ENCODE measurements at places on chromosomes 12 and 14.

GRCh38 chr12:107374161-107374840 lies 281.0 kb upstream of the CRY1 start:
- no peak for DNase-seq

DNA sequence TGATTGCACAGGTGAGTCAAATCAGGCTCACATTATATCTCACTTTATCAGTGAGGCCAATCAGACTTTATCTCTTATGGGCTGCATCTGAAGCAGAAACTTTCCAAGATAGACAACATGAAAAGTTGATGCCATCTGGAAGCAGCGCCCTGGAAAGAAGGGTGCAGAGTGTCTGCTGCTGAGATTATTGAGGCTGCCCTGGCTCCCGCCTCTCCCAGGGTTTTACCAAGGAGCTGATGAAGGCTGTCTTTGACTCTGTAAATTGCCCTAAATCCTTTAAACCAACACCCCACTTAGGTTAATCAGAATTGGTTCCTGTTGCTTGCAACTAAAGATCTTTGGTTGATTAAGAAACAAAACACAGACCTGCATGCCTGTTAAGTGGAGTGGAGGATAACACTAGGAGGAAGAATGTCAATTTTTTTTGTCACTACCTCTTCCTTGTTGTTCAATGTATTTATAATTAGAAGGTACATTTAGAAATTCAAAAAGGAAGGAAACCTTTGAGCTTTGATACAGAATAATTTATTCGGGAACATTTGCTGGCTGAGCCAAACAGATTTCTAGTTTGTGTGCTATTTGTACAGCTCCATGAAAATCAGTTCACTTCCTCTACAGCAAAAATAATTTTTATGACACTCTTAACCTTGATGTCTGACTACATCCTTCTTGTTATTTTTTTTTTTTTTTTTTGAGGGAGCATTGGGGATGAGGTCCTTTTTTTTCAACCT lies 104.1 kb downstream of the VEZT start:
- DNase-seq: no peak

DNA sequence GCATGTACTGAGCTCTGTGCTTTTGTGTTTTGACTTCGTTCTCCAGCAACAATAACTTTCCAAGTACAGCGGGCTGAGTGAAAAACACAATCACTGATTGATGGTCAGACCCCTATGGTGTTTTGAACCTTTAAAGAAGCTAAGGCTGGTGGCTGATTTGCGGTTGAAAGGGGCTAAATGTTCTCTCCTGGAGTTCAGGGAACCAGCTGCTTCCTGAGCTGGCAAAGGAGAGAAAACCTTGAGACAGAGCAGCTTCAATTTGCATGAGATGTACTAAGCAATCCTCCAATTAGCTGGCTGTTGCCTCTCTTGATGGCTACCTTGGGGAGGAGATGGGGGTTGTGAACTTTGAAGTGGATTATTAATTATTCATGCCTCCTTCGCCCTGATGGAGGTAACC lies 546.7 kb upstream of the SEL1L start:
- no peak for DNase-seq

GRCh38 chr12:65496617-65497016 lies 218.1 kb downstream of the MSRB3 start:
- no peak for DNase-seq

DNA sequence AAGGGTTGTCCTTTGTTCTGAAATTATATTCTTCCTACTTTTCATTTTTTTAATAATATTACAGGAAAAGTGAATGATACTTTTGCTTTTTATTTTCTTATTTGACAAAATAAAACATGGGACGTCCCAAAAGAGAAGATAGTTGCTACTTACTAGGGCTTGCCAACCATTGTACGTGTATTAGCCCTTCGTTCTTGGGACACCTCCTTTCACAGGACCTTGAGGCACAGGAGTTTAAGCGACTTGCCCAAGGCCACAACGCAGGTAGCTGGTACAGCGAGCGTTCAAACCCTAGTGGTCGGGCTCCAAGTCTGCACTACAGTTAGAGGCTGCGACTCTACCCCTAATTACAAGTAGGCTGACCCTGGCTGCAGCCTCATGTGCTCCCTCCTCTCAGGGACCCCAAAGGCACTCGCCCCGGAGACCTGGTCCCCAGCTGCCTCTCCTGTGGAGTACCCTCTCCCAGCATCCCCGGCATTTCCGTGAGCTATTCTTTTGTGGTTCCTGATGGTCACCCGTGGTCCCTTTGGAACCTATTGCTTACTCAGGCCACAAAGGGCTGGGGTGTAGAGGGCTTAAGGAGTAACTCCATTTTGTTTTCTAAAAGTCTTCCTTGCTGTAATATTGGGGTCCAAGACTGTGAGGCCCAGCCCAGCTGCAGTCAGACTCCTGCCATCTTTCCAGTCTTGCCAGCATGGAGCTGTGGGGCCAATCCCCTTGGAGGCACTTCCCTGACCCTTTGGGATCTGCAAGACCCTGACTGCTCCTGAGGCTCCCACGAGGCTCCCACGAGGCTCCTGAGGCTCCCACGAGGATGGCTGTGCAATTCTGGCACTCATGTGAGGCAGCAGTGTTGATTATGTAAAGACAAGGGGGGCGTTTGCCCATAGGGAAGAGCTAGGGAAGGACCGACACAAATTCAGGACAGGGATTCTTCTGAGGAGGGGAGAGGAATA lies 49.7 kb downstream of the IQSEC3 start:
- no peak for DNase-seq

DNA sequence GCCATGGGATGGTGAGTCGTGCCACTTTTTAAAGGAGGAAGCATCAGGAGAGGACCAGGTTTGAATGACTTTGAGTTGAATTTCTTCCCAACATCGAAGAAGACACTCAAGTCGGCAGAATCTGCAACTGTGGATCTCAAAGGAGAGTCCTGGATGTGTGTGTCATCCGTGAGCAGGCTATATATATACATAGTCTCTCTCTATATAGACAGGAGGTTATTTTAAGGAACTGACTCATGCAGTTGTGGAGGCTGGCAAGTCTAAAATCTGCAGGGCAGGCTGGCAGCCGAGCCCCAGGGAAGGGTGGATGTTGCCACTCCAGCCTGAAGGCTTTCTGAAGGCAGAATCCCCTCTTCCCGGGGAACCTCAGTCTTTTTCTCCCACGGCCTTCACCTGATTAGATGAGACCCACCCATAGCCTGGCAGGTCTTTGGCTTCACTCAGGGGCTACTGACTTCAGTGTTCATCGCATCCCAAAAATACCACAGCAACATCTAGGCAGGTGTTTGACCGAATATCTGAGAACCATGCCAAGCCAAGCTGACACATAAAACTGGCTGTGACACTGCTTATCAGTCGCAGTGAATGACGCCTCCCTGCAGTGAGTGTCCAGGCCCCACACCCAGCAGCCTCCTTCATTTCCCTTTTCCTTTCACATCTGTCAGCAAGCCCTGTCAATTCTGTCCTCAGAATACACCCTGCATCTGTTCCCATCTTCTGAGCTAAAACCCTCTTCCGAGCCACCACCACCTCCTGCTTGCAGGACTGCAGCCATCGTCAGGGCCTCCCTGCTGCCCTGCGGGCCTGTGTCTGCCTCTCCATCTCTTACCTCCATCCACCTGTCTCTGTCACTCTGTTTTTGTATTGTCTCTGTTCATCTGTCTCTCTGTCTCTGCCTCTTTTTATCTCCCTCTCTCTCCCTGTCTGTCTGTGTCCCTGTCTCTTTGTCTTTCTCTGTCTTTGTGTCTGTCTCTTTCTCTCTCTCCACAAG lies 54.0 kb downstream of the ZNF664 start:
- no peak for DNase-seq

GRCh38 chr14:94521375-94522114 lies 12.3 kb upstream of the SERPINA12 start:
- DNase-seq: no peak

GRCh38 chr14:76673261-76673660 lies 88.0 kb upstream of the VASH1 start:
- DNase-seq: no peak

DNA sequence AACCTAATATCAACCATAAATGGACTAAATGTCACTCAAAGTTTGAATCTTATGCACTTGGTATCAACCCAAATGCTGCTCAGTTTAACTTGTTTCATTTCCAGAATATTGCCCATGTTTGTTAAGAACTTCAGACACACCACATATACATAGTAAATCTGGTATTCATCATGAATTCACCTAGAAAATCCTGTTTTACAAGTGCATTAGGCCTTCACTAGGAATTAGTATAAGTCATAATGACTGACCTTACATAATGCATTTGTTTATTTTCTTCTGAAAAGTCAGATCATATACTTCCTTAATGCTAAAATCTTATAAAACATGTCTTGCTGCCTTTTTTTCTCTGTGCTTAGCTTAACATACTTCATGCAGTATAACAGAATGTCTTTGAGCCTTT lies 66.1 kb downstream of the ABCD2 start:
- DNase-seq: no peak

- DNase-seq: no peak
Observed at GRCh38 chr14:88026890-88027289, 22.0 kb downstream of the GPR65 start.

DNA sequence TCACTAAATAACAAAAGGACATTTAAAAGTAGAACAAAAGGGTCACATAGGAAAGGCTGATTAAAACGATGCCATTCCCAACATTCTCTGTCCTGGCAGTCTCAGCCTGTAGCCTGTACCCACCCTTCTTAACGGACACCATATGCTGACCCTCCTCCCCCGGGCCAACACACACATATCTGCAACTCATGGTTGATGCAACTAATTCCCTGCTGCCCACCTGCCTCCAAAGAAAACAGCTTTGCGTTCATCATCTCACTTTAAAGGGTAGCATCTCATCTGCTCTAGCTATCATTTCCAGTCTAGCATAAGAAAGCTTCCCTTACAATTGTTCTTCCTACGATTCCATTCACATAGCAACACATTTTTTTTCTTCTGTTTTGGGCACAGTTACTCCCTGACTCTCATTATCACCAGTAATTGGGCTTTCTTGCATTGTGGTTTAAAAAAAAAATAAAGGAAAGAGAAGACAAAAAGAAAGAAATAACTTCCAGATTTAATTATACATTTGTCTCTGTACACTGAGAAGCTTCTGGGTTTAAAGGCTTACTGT lies 92.9 kb downstream of the KCNC2 start:
- no peak for DNase-seq

DNA sequence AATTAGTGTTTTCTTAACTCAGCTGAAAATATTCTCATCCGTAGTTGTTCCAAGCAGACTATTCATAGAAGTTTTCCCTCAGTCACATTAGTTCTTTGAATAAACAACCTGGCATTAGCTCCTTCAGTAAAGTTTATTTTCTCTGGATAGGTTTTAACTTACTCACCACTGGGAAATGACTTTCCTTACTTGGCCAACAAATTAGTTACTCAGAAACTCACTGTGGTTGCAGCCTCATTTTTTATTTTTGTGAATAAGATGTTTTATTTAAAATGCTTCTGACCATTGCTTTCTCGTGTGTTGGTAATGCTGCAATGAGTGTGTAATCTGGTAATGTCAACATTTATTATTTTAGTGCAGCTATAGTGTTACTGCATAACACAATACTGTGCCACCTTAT lies 74.9 kb downstream of the NOVA1 start:
- no peak for DNase-seq

- DNase-seq: no peak
Observed at GRCh38 chr12:121189131-121189530, 20.8 kb upstream of the P2RX4 start.

DNA sequence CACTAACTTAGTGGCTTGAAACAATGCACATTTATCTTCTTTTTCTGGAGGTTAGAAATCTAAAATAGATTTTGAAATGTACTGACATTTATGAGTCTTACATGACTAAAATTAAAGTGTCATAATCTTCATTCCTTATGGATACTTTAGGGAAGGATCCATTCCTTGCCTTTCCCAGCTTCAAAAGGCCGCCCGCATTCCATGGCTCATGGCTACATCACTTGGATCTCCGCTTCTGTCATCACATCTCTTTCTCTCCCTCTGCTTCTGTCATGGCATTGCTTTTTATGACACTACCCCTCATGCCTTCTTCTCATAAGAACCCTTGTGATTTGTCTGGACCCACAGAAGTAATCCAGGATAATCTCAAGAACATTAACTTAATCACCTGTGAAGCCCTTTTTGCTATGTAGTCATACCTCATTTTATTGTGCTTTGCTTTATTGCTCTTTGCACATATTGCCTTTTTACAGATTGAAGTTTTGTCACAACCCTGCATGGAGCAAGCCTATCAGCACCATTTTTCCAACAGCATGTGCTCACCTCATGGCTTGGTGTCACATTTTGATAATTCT lies 66.5 kb downstream of the GARIN6 start:
- no peak for DNase-seq

- peak; percentile 25 for DNase-seq
Observed at GRCh38 chr12:114508529-114509129, 102.7 kb upstream of the TBX5 start.

- DNase-seq: no peak
Observed at GRCh38 chr12:32089156-32089555, 17.5 kb upstream of the BICD1 start.

DNA sequence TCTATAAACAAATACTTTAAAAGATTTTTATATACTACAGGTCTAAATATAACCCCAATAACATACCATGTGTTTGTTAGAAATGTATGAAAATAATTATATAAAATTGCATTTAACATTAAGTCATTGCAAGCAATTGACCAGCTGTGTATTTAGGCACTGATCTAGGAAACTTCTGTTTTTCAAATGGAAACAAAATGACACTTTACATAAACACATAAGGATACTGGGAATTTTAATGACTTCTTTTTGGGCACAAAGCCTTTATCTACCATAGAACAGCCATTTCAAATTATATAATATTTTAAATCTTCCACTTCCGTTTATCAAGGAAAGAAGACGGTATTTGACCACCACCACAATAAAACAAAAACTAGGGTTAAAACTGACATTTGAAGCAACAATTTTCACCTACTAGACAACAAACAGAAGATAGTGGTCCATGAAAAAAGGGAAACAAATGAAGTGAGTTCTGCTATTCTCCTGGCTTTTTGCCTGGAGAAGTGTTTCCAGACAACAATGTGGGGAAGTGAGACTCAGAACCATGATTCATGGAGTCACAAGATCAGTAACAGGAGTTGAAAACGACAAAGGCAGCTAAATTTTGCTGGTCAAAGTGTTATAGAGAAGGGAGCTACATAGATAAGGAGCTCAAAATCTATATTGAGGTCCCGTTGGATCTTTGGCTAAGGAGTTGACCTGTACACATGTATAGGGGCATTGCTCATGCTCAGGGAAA lies 475.1 kb downstream of the TRHDE start:
- no peak for DNase-seq

DNA sequence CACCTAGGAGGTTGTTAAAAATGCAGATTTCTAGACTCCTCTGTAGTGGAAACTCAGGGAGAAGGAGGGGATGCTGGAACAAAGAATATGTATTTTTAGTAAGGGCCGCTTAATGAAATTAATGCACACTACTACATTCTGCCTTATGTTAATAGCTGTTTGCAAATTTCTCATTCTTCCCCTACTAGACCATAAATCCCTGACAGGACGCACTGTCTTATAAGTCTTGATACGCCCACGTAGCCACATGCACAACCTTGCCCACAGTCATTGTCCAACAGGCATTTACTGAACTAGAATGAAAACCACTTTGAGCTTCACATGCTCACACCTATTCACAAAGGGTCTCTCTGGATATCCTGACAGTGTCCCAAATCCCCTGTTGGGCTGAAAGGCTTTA lies 10.5 kb downstream of the KRT2 start:
- no peak for DNase-seq

DNA sequence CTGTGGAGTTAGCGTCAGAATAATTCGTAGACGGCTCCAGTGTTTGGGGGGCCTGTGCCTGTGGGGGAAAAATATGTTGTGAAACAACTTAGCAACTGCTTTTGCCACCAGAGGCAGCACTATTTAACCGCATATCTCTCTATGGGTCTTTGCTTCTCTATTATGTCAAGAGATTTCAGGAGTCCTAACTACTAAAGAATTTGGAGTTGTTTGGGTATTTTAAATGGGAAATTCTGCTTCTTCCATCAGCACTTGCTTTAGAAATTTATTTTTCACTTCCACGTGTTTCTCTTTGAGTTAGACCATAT lies 594 bp upstream of the CLEC14A start:
- DNase-seq: no peak

All from stimulated activated CD4-positive, alpha-beta T cell treated with anti-CD3 and anti-CD28 coated beads, TNF-alpha, amount 100 ng/mL, for 48 hours (primary cell).